ENCODE measurements at places on chromosomes 13 and 19.

DNA sequence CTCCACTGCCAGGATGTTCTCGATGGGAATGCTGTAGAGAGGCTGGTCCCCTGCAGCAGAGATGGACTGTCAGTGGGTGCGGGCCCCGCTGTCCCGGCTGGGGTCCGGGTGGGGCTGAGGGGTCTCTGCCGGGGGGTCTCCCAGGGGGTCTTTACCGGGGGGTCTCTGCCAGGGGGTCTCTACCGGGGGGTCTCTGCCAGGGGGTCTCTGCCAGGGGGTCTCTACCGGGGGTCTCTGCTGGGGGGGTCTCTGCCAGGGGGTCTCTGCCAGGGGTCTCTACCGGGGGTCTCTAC lies 25.7 kb upstream of the C13orf46 start:
- no peak for DNase-seq

DNA sequence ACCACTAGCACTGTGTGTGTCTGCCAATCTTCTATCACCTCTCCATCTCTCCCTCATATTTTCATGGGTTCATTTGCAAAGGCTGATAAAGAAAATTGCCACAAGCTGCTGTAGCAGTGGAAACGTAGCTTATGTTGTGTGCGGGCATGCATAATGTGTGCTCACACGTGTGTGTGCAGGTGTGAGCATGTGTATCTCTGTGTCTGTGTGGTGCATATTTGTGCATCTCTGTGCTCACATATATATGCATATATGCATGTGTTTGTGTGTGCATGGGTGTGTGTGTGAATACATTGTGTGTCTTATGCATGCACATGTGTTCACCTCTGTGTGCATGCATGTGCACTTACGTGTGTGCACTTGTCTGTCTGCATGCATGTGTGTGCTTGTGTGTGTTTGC lies 181.8 kb upstream of the UBL3 start:
- DNase-seq = no peak

DNA sequence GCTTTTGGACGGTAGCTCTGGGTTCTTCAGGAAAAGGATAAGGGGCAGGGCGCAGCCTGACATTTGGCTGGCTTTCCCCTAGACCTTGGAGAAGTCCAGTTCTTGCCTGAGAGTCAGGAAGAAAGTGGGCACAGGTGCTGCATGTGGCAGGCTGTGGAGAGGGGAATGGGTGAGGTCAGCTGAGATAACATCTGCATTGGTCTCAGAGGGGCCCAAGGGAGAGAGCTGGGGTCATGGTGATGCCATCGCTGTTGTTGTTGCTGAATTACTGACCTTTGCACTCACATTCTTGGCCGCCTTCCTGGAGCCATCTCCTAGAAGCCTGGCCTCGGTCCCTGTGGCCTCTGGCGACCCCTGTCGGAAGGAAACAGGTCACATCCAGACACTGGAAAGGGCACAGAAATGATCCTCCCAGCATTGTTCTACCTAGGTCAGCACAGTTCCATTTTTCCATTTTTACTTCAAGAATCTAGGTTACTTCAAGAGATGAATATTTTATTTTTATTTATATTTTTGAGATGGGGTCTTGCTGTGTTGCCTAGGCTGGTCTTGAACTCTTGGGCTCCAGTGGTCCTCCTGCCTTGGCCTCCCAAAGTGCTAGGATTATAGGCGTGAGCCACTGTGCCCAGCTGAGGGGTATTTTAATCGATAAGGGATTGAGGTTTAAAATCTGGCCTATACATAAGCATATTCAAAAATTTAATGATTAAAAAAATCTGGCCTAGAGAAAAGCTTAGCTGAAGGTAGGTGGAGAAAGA lies 6.5 kb upstream of the LIPE start:
- no peak for DNase-seq

GRCh38 chr13:79407349-79407979 lies 1.4 kb upstream of the RBM26 start:
- no peak for DNase-seq

DNA sequence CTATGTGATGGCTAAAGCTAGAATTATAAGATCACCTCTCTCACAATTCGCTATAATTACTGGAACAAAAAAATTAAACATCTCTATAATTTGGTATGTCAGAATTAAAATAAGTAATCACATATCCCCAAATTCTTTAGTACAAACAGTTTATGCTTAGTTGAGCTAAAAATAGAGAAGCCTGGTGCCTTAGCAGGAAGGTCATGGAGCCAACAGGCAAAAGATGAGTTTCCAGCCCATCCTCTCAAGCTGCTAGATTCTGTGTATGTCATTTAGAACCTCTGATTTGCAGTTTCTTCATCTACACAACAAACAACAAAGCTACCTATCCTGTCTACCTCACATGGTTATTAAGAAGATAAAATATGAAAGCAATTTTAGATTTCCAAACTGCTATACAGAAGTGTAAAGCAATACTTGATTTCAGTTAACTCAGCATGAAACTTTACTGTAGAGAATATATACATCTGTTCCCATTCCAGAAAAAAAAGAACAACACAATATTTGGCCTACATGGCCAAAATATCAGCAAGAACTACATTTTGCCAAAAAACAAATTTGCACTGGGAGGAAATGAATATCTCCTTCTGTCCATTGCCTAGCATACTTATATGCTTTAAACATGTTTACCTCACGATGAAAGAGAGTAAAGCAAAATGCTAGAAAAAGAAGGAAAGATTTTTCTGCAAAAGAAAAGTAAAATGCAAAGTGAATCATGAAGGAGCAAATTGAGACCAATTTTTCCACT lies 294.0 kb upstream of the MIR17HG start:
- DNase-seq = no peak

GRCh38 chr13:113083402-113084061 lies 22.1 kb upstream of the F7 start:
- no peak for DNase-seq

- no peak for DNase-seq
Observed at GRCh38 chr13:72637561-72637960, 89.9 kb downstream of the MZT1 start.

- DNase-seq = no peak
Observed at GRCh38 chr19:47215581-47215980, 15.4 kb downstream of the BBC3 start.

DNA sequence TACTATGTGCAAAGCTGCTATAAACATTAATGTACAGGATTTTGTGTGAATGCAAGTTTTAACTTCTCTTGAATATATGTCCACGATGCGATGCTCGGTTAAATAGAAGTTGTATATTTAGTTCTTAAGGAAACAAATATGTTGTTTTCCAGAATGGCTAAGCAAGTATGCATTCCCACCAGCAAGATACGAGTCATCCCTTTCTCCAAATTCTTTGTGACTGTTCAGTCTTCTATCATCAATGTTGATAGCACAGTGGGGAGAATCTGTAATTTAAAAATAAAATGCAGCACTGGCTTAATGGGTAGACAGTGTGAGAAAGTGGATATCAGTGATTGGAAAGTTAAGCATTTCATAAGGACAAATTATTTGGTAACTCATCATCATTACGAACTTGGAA lies 1340.8 kb downstream of the PCDH9 start:
- DNase-seq = no peak

- DNase-seq = no peak
Observed at GRCh38 chr13:110062077-110062776, 244.7 kb downstream of the COL4A1 start.

GRCh38 chr13:71820699-71821098 lies 46.3 kb downstream of the DACH1 start:
- no peak for DNase-seq

GRCh38 chr19:46428239-46429135 lies at the start of gene PNMA8C:
PNMA8C (minus strand) TSS chr19:46428936; CDS start chr19:46428359, 577 bp downstream.
- no peak for DNase-seq

DNA sequence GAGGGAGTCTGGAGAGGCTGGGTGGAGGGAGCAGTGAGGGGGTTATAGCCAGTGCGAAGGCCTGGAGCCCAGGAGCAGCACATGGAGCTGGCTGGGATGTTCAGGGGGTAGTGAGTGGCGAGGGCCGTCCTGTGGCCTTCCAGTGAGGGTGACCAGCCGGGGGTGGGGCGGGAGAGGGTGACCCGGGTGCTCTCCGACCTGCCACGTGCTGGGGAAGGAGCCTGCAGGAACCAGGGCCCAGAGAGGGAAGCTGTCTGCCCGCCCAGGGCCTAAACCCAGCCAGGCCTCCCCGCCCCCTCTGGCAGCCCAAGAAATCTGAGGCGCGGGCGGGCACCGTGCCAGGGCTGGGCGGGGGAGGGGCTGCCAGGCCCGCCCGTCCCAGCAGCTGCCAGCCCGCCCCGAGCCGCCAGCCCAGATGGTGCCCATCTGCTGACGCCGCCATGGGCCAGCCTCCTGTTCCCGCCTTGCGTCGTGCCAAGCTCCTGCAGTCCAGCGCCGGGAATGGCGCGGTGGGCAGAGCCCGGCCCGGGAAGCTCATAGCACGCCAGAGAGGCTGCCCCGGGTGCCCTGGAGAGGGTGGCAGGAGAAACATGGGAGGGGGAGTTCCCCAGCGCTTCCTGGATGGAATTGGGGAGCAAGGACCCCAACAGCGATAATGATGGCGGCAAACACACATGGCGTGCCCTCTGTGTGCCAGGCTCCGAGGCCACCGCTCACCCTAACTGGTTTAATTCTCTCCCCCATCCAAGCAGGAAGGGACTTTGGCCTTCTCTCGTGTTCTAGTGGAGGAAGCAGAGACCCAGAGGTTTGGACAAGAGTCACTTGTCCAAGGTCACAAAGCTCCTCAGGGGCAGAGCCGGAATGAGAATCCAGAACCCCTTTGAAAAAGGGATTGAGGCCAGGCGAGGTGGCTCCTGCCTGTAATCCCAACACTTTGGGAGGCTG lies 21.5 kb downstream of the NFIC start:
- DNase-seq = no peak

GRCh38 chr19:10422046-10422461 lies 1.7 kb downstream of the PDE4A start:
- no peak for DNase-seq

DNA sequence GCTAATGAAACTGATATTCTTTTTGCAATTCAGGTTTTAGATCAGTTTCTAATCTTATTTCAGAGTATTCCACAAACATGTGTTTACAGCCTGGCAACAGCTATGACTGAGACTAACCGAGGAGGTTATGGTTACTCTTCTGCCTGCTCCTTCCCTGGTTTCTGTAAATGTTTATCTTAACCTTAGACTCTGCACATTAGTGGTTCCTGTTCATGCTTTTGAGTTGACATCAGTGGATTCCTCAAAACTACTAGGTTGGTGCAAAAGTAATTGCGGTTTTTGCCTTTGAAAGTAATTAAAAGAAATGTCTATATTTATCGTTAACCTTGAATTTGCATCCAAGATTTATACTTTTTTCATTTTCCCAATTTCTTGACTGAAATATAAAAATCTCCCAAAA lies 237.0 kb upstream of the TSHZ3 start:
- no peak for DNase-seq

DNA sequence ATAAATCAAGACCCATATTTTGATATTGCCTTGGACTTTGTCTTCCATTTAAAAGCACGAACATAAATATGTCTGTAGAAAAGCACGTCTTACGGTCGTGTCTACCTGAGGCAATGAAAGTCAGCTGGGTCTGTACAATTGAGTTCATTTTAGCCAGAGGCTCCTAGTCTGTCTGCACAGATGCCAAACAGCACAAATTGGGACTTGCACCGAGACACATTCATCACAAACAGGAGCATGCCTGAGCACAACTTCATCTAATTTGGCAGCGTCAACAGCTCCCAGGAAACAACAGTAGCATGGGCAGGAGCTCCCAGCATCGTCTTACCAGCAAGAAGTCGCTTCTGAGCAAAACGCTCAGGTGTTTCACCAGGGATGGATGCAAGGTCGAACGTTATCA lies 687.0 kb downstream of the EFNB2 start:
- no peak for DNase-seq

GRCh38 chr13:19185865-19186645 lies 4.4 kb upstream of the TUBA3C start:
- DNase-seq = no peak

GRCh38 chr13:44894001-44894770 lies 95.1 kb downstream of the NUFIP1 start:
- no peak for DNase-seq

DNA sequence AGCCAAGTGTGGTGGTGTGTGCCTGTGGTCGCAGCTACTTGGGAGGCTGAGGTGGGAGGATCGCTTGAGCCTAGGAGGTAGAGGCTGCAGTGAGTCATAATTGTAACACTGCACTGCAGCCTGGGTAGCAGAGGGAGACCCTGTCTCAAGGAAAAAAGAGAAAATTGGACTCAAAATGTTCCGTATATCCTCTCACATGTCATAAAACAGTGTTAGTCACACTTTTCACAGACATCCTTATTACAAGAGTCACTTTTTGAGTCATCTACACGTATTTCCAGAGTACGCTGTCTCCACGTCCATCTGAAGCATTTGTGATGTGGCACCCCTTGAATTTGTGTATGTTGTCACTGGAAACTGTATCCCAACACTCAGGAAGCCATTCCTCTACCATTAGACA lies 133.0 kb downstream of the SIPA1L3 start:
- peak; percentile 86 for DNase-seq

DNA sequence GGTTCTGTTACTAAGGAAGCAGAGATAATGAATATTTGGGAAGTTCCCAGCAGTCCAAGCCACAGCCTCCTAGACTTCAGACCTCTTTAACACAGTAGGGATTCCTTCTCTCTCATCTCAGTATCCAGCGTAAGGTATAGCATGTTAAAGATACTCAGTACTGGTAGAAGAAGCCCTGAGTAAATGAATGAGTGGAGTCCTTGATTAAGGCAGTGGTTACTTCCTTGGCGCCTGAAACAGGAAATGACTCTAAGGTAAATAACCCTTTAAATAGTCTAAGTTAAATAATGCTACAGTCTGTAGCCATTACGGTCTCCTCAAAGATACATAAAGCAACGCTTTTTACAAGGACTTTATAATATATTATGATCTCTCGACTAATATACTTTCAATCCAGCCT lies 650.8 kb upstream of the MIR17HG start:
- DNase-seq = no peak

- no peak for DNase-seq
Observed at GRCh38 chr19:54644056-54644455, 13.8 kb downstream of the LILRB1 start.

GRCh38 chr19:45670670-45671453 lies 2.8 kb downstream of the GIPR start:
- no peak for DNase-seq

- no peak for DNase-seq
Observed at GRCh38 chr13:28319528-28319927, 175.4 kb downstream of the FLT1 start.

- no peak for DNase-seq
Observed at GRCh38 chr19:45865269-45865948, 1.3 kb downstream of the FOXA3 start.

DNA sequence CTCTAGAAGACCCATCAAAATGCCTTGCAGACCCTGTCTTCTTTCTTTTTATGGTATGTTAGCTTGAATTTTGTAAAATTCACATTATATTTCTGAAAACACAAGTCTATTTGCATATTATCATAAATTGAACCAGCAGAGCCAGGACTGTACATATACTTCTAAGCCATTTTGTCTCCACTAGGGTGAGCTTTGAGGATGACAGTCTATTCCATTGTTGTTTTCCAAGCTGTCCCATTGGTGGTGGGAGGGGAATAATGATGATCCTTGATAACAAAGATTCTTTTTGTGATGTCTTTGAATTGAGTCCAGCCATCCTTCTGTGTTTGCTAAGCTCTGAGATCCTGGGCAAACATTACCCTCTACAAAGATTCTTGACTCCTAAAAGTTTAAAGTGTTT lies 359.3 kb upstream of the PCDH20 start:
- no peak for DNase-seq

- no peak for DNase-seq
Observed at GRCh38 chr19:32186542-32187330, 158.7 kb upstream of the ZNF507 start.

- no peak for DNase-seq
Observed at GRCh38 chr13:28268800-28269223, 130.5 kb downstream of the PAN3 start.
